ENCODE measurements at places on chromosomes 3 and 15.

- no peak for DNase-seq
Observed at GRCh38 chr3:87732294-87732693, 326.5 kb downstream of the CGGBP1 start.

DNA sequence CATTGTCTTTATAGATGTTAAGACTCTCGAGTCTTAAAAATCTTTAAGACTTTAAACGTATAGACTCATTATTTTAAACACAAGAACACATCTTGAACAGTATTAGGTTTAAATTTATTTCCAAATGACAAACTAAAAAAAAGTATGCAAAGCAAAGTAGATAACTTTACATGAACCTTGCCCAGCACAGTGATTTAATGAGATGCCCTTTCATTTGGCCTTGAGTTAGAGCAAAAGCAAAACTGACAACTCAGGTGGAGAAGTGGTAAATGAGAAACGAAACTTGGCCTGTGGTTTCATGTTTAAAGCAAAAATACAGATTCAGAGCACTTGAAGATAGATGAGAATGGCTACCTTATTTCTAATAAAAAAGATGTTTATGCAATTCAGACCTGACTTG lies 8.6 kb downstream of the GPR15 start:
- no peak for DNase-seq

DNA sequence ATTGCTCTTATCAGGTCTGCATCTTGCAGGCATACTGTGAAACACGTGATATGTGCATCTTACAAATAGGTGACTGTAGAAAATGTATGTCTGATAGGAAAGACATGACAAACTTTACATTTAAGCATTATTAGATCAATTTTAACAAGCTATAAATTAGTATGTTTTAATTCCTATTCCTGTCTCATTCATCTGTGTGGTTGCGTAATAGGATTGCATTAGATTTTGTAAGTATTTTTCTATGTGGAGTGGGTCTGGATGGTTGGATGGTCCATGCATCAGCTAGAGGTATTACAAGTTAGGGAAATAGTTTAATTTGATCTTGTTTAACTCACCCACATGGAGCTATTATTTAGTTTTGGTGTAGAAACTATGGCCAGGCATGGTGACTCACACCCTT lies 18.8 kb downstream of the ASTE1 start:
- no peak for DNase-seq

- no peak for DNase-seq
Observed at GRCh38 chr3:71874618-71875017, 89.7 kb upstream of the PROK2 start.

DNA sequence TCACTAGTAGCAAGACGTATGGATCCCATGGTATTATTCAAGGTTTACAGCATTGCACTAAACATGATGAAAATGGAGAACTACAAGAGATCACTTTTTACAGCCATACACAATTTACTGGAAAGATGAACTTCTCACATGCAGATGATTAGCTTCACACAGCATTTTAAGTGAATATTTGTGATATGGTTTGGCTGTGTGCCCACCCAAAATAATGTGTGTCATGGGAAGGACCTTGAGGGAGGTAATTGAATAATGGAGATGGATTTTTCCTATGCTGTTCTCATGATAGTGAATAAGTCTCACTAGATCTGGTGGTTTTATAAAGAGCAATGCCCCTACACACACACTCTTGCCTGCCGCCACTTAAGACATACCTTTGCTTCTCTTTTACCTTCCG lies 662.0 kb upstream of the CCDC54 start:
- no peak for DNase-seq

GRCh38 chr15:29268706-29269484 lies 727 bp downstream of the NSMCE3 start:
- DNase-seq = no peak
